ENCODE measurements at places on chromosomes 12 and 14.
A peak's percentile ranks its signal among the peaks of the same experiment; 100 is the strongest.

- DNase-seq: no peak
Measured at GRCh38 chr12:3490895-3491144, 183 bp upstream of the PRMT8 start.

GRCh38 chr12:113445544-113446171, 23.5 kb downstream of the SDSL start:
- peak; percentile 23 for DNase-seq

- no peak for DNase-seq
Measured at GRCh38 chr14:88009486-88009885, 4.6 kb downstream of the GPR65 start.

- no peak for DNase-seq
Measured at GRCh38 chr14:94934276-94934810, 164.4 kb upstream of the GSC start.

- DNase-seq: no peak
Measured at GRCh38 chr14:105161964-105162668, 6.5 kb downstream of the JAG2 start.

- no peak for DNase-seq
Measured at GRCh38 chr12:40117818-40118217, 11.9 kb upstream of the SLC2A13 start.

GRCh38 chr14:106039400-106039799, 513.0 kb downstream of the TMEM121 start:
- no peak for DNase-seq

GRCh38 chr14:76643887-76644286, 117.4 kb upstream of the VASH1 start:
- DNase-seq: no peak

GRCh38 chr12:114547636-114548035, 136.3 kb downstream of the TBX3 start:
- DNase-seq: no peak

DNA sequence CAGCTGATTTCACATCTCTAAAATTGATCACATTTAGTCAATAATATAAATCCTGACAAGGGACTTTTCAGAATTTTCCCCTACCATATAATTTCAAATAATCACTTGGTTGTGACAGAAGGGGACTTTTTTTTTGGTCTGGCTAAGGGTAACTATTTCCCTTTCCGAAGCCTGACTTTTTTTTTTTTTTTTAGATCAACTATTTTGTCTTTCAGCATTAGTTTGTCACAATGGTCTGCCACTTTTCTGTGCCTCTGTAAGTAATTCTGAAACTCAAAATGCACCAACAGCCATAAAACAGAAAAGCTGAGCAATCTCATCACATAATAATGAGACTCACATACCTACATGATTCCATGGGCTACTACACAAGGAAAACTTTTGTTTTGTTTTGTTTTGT, 266.4 kb downstream of the SSPN start:
- no peak for DNase-seq

DNA sequence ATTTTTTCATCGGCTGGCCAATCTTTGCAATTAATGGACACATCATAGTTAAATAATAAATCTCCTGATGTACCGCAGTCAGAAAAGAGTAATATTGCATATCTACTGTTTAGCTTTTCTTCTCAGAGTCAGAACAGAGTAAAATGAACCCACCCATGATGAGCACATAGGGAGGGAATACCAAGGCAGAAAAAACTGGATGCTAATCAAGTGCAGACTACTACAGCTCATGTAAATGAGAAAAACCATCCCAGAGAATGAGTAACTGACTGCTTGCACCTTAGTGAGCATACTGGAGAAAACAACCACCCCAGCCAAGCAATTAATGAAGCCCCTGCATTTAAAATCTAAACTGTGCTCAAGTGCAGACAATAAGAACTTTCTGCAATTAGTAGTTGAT, 483.7 kb downstream of the MDGA2 start:
- DNase-seq: no peak

DNA sequence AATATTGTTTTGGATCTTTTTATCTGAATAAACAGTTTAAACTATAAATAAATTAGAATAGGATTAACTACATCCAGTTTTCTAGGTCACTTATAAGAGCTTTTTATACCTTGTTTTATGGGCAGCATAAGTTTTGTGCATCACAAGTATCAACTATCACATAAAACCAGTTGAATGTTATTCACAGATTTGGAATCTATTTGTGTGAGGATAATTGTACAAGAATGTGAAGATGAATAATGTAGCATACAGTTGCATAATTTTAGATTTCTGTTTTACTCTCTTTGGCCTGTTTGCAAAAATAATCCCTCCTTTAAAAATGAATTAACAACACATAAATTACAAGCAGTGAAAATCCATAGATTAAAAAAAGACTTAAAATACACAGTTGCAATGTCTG, 88.8 kb downstream of the SCFD1 start:
- DNase-seq: peak; percentile 33

All from amniotic epithelial cell (primary cell).